Stimulated activated CD8-positive, alpha-beta memory T cell treated with anti-CD3 and anti-CD28 coated beads, Interleukin-15, amount 100 ng/mL, for 24 hours (primary cell): ENCODE measurements at places on chromosomes 6 and 20.

DNA sequence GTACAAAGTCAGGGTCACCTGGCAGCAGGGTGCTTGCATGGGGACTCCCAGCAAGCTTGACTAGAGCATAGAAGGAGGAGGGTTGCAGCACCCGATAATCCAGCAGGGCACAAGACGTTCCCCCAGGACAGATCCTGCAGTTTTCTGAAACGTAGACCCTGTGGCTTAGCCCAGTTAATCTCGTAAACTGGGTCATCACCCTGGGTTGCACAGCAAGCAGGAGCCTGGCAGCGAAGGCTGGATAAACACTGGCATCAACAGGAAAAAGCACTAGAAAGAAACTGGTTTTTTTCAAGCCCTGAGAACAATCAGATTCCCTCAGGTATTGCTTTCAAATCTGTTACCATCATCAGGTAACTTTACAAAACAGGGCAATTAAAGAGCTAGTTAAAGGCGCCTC, 92.6 kb downstream of the PDE7B start:
- no peak for DNase-seq

GRCh38 chr6:166752097-166752496, 125.0 kb upstream of the RPS6KA2 start:
- DNase-seq = no peak

DNA sequence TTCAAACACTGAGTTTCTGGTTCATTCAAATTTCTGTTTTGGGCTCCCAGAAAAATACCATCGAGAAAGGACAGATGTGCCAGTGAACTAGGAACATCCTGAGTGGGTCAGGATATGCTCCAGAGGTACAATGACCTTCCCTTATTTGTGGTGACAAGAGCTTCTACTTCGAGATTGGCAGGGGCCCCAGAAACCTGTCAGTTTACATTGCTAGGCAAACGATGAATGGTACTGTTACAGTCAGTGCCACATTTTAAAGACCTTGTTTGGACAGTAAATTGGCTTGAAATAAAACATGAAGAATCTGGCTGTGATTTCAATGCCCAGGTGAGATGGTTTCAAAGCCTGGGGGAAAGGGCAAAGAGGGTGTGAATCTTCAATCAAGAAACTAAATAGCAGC, 454.5 kb upstream of the ID4 start:
- no peak for DNase-seq

- no peak for DNase-seq
Measured at GRCh38 chr6:145279993-145280392, 455.3 kb downstream of the EPM2A start.

DNA sequence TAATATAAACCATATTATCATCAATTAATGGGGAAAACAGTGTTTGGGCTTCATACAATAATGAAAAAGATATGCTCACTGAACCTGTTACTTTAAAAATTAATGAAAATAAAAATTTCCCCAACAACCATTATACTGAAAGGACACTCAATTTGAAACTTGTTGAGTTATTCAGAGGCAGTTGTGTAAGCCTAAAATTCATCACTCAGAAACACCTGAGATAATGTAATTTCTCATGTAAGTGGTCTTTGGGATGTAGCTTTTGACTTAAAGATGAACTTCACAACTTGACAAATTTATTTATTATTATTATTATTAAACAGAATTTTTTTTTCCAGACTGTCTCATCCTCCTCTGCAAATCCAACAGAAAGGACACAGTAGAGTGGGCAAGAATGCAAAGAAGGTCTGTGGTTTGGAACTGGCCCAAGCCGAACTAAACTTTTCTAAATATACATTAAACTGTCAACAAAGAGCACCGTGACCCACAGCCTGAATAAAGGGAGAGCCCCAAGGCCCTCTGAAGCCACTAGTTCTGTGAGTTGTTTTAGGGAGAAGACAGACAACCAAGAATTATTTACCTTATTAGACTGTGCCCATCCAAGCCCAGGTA, 32.2 kb upstream of the HEY2 start:
- no peak for DNase-seq

DNA sequence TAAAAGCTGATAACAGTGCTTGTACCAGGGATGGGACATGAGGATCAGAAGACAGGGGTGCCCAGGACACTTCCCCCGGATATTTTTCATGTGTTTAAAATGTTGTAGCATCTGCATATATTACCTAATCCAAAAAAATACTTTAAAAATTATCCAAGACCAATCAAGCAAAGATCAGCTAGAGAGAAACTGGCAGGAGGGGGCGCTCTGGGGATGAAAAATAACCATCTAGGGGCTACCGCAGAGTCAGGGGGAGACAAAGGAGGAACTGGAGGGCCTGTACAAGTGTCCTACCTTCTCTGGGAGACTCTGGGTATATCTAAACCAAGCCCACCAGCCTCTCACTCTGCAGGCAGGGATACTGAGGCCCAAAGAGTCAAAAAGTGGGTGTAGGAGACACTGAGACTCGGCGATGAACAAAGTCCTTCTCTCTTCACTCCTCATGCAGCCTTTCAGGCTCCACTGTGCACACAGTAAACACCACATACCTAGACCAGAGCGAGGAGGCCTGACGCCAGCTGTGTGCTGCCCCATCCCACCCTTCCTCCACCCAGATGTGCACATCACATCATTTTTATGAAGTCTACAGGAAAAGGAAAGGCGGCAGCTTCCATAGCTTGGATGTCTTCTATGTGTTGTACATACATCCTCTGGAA, 9.8 kb downstream of the RIMS4 start:
- no peak for DNase-seq

GRCh38 chr20:58557733-58558342, 42.6 kb upstream of the APCDD1L start:
- no peak for DNase-seq

GRCh38 chr6:41372832-41373626, 37.6 kb downstream of the NCR2 start:
- DNase-seq = no peak

DNA sequence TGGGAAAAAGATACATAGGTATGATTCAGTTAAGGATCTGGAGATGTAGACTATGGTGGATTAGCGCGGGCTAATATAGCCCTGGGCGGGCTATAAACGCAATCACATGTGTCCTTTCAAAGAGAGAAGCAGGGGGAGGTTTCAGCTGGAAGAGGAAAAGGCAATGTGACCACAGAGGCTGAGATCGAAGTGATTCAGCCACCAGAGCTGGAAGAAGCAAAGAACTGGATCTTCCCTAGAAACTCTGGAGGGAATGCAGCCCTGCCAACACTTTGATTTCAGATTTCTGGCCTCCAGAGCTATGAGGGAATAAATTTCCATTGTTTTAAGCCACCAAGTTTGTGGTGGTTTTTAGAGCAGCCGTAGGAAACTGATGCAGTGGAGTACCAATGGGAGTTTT, 81.5 kb upstream of the NHSL1 start:
- DNase-seq = no peak

GRCh38 chr20:59334651-59335300, 34.4 kb downstream of the EDN3 start:
- no peak for DNase-seq

- no peak for DNase-seq
Measured at GRCh38 chr6:33912195-33912594, 108.4 kb upstream of the MLN start.

DNA sequence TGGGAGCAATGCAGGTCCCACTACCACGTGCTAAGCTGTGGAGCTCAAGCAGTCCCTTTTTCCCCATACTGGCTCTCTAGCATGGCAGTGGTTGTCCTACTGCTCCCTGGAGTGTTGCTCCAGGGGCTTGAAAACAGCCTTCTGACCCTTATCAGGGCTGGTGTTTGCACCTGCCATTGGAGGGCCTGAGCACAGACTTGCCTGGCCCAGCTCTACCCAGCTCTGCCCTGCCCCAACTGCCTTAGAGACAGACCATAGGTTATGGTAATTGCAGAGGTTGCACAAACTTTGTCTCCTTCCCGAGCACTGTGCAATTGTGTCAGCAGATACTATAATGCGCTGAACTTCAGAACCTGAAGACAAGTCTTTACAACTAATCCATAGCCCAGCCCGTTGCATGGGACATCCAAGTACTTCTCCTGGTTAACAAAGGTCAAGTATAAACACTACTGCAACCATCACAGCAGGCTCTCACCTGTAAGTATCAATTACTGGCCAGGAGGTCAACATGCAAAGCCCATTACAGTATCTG, 58.7 kb downstream of the PDSS2 start:
- no peak for DNase-seq

GRCh38 chr6:131828080-131828479, 20.3 kb downstream of the ENPP1 start:
- no peak for DNase-seq

DNA sequence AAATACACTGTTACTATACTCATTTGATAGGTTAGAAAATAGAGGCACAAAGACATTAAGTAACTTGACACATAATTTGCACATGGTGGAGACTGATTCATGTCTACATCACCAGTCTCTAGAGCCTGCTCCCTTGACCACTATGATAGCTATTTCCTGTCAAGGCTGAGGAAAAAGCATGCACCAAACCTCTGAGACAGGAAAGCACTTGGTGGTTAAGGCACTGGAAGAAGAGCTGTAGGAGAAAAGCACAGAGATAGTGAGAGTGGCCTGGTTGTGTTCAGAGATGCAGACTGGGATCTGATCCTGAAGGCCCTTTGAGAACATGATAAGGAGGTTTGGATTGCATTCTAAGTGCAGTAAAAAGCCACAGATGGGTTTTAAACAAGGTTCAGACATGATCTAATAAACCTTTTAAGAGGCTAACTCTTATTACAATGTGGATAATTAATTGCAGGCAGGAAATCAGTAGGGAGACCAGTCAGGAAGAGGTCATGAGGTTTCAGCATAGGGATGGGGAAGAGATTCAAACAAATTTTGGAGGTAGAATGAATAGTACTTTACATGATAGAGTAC, 168.9 kb downstream of the PHF3 start:
- no peak for DNase-seq

DNA sequence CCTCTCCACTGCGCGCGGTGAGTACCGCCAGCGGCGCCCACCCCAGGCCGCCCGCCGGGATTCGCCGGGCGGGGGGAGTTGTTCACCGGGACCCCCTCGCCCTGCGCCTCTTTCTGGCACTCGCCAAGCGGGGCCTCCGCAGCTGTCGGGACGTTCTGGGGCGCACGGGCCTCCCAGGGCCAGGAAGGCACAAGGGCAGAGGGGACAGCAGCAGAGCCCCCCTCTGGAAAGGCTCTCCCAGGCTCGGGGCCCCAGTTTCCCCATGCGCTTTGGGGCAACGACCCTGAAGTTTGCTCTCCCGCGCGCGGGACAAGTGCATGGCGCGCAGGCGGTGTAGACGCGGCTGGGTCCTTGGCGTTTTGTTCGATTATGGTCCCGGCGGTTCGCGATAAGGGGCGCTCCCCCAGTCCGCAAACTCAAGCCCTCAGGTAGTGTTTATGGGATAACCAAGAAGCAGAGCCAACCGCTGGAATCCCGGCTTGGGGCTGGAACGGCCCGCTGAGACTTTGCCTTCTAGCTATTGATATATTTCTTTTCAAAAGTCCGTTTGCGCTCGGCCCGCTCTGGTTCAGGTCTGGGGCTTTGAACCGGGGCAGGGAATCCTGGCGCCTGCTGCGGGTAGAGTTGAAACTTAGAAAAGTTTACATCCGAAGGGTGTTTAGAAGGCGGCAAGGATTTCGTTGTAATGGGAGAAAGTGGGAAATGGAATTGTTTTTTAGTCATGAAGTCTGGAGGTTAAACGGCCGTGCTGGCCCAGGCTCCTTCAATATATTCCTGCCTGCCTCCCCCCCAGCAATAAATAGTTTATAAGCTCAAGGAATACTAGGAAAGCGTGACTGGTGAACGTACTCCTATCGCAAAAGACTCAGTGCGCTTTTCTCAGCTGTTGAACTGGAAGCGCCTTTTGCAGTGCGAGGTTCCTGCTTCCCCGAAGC, 595 bp downstream of the EYA2 start:
- DNase-seq = no peak

DNA sequence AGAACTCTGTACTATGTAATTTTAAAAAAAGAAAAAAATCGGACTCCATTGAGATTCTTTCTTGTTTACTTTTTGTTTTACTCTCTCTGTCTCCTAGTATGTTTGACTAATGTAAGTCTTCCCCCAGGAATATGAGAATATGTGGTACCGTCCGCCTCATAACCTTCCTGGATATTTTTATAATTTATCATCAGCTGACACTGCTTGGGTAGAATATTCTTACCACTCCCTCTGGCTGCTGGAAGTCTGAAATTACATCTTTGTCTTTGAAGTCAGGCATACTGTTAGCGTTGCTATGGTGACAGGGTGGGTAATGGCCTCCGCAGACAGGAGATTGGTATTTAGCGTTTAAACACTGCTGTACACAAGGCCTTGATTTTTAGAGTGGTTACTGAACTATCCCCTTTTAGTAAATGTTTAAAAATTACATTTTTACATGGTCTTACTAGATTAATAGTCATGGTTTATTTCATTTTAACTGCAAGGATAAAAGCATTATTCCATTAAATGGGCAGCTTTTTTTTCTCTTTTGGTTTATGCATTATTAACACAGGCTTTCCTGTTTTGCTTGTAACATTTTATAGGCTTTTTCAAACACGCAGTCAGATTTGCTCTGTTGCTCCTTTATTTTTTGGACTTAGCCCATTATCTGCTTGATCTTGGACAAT, 176.4 kb downstream of the ARID1B start:
- no peak for DNase-seq

DNA sequence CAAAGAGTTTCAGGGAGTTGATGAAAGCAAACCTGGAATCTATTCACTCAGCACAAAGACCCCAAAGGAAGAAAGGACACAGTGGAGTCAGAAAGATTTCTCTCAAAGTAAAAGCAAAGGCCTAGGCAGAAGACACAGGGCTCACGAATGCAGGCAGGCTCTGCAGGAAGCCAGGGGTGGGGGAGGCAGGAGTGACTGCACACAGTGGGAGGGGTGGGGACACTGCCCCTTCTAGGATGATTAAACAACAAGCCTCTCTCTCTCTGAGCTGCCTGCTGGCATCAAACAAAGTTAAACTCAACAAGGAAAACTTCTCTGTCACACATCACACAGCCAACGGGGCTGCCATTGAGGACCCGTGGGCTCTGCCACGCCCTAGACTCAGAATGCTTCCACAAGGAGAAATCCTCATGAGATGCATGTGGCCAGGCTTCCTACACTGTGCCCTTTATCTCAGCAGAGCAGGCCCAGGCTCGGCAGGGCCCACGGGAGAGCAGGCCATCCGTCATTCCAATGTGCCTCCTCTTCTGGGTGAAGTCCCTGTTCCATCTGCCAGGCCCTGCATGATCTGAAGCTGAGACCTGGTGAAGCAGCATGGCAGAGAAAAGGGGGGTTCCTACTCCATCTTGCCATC, 70.1 kb downstream of the RAMACL start:
- no peak for DNase-seq

DNA sequence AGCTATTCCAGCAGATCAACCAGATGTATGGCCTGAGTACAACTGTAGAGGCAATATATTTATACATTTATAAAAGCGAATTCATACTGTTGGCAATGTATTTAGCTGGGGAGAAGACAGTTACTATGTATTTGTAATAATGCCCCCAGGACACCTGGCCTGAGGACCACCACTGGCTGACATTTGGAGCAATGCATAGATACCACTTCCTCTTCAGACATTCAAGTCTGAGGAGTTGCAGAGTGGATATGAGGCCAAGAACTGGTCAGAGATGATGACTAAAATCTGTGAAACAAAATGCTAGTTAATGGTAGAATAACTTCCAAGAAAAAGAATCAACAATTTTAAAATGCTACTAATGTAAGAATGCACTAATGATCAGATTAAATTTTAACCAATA, 462.3 kb downstream of the CDC5L start:
- DNase-seq = no peak
